ENCODE measurements at places on chromosomes 2 and 18.

DNA sequence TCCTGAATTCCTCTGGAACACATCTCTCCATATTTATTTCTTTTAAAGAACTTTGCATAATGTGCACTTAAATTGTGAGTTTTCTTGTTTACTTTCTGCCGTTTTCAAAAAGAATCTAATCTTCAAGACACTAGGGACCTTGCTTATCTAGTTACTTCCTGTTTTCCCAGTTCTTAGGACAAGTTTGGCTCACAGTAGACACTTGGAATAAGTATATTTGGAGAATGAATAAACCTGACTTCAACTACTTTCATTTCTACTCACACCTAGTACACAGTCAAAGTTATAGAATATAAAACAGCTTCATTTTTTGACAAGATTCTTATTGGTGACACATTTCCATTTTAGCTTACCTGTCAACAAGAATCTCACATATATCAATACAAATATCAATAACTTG, 155.6 kb upstream of the CCDC195 start:
- DNase-seq: no peak

GRCh38 chr2:170354855-170355780, 177.2 kb downstream of the MYO3B start:
- DNase-seq: peak; percentile 55

DNA sequence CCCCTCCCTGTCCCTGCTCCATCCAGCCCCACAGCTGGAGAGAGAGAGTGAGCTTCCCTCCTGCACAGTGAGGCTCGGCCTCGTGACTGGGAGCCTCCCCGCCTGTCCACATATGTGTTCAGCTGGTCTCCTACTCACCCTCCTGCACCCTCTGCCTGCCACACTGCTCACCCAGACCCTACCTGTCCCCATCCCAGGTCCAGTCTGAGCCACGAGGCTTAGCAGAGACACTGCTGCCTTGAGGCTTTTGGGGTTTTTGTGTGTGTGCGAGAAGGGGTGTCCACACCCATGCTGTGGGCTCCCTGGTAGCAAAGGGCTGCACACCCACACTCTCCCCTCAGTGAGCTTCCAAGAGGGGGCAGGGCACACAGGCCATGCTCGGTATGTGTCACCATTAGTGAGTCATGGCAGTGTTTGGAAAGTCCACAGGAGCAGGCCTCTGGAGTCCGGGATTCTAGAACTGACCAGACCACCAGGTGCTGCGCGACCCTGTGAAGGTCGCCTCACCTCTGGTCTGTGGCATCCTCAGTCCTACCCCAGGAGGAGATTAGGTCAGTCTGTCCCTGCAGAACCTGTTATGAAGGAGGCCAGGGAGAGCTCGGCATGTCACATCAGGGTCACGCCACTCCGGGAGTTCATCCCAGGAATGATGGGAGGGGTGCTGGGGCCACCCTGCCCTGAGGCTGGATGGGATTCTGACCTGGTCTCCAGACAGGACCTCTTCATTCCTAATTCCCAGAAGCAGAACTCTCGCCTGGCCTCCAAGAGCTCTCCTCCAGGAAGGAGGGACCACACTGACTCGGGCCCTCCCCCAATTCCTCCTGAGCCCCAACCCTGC, 39.9 kb upstream of the SMAD7 start:
- no peak for DNase-seq

DNA sequence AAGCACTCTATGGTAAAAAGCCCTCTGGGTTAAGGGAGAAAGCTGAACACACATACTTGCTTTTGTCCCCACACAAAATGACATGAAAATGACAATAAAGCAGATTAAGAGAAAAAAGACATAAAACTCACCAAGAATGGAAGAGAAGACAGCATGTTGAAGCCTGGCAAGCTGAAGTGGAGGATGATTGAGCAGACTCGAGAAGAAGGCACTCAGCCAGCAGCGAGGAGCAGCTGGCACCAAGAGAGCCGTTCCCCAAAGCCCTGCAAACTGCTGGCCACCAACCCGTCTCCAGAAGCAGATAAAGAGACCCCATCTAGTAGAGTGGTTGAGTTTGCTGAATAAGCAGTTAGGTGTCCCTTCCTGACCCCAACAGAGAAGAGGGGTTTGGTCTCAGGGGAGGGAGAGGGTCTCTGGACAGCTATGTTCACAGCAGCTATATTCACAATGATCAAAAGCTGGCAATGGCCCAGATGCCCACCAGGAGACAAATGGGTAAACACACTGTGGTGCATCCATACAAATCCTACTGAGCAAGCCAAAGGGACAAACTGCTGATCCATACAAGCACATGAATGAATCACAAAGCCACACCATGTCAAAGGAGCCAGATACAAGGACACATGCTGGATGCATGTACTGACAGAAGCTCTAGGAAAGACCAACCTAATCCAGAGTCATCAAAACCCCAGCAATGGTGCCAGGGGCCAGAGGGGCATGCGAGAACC, 36.9 kb downstream of the FAM168B start:
- no peak for DNase-seq

GRCh38 chr18:55038162-55038561, 78.9 kb upstream of the CCDC68 start:
- DNase-seq: no peak

DNA sequence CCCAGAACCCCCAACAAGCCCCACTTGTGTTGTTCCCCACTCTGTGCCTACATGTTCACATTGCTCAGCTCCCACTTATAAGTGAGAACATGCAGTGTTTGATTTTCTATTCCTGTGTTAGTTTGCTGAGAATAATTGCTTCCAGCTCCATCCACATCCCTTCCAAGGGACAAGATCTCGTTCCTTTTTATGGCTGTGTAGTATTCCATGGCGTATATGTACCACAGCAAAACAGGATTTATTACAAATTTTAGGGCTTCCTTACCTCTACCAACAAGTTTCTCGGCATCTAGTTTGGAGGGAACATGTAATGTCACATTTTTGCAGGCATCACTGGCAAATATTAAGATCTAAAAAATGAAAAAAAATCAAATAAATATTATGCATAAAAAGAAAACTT, 8.9 kb downstream of the DSC2 start:
- no peak for DNase-seq

DNA sequence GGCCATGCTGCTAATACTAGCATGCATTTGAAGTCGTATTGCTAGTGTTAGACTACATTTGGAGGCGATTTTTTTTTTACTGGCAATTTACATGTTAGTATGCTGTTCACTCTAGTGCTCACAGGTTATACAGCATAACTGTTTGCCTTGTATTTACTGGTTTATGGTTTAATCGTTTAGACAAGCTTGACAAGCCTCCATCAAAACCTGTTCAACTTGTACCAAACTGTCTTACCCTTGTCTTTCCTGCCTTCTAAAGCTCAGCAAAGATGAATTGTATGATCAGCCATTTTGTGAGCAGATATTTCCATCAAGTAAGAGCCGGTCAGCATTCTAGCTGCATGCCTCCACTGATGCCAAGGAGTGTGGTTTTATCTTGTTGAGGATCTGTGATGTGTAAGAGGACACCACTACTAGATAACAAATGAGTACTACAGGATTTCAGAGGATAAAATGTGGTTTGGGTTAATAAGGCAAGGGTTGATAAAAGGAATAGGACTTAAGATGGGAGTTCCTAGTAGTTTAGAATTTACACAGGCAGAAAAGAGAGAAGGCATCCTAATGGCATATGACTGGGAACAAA, 68.4 kb upstream of the ITM2C start:
- DNase-seq: no peak

DNA sequence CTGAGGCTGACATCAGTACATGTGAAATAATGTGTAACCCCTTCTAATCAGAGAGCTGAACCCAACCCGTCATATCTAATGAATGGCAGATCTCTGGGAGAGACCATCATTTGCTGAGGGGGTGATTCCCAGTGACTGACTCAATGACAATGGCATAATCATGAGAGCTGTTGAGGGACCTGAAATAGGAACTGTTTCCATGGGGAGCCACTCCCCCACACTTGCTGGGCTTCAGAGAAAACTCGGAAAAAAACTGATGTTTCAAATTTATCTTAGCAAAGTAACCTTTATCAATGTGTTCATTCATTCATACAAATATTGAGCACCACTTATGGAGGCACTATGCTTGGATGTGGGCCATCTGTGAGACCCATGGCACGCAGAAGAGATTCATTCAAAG, 93.4 kb upstream of the ZBTB14 start:
- DNase-seq: no peak

GRCh38 chr2:134657650-134658250, 61.0 kb downstream of the TMEM163 start:
- DNase-seq: no peak

DNA sequence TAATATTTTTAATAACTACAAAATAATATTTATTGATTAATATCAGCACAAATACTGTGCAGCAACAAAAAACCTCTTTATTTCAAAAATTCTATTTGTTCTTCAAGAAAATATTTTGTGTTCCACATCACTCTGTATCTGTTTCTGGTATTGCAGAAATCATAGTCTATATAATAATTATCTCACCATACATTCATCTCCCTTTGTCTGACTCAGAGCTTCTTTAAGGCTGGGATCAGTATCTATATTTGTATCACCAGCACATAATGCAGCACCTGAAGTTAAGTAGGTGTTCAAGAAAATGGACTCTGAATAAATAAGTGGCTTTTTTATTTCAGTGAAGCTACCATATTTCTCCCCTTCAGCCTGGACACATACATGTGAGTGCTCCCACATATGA, 1.6 kb upstream of the MARCHF4 start:
- no peak for DNase-seq

DNA sequence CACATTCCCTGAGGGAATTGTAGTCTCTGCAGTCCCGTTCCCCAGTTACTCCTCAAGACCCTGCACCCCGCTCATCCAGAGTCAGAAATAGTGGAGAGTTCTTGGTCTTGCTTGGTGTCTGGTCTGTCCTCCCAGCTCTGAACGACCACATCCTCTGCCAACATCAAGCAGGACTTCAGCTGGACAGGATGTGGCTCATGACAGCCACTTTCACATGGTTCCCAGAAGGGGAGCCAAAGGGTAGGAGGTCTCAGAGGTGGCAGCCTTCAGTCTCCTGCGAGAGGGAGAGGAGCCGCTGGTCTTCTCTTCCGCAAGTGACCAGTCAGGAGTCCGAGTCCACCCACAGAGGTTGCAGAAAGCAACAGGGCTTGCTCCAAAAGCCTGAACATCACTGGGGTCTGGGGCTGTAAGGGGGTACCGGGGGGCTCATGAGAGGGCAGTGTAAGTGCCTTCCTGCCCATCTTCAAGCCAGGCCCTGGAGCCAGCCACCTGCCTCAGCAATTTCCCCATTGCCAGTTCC, 29.8 kb downstream of the B3GNT7 start:
- DNase-seq: peak; percentile 20

GRCh38 chr2:101473911-101474701, 806 bp downstream of the RFX8 start:
- no peak for DNase-seq

- DNase-seq: no peak
Measured at GRCh38 chr2:205998583-205998982, 87.4 kb downstream of the INO80D start.

GRCh38 chr18:41881285-41881684, 73.7 kb upstream of the PIK3C3 start:
- DNase-seq: no peak

GRCh38 chr2:50722776-50723175, 309.2 kb downstream of the NRXN1 start:
- DNase-seq: no peak

GRCh38 chr2:9394816-9395215, 28.5 kb downstream of the ITGB1BP1 start:
- no peak for DNase-seq

- no peak for DNase-seq
Measured at GRCh38 chr2:237131749-237132533, 46.3 kb downstream of the COPS8 start.

- DNase-seq: no peak
Measured at GRCh38 chr2:63425606-63426005, 162.7 kb downstream of the WDPCP start.

DNA sequence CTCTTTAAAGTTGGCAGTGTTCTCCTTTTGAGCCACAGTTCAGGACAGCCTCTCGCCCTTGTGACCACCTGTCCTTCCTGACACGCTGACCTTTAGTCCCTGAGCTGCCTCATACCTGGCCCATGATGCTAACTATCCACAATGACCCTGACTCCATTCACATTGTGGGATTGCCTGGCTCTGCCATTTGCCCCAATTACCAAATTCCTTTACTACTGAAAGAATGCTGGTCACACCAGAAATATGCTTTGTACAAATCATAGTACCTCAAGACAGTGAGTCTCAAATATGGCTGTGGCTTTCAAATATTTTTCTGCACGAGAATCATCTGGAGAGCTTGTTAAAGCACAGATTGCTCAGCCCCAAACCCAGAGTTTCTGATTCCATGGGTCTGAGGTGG, 54.2 kb downstream of the LTBP1 start:
- DNase-seq: no peak
